ENCODE measurements at places on chromosomes 7 and 10.

GRCh38 chr10:113961182-113962031 lies 82.3 kb upstream of the ADRB1 start:
- no peak for DNase-seq

GRCh38 chr10:14751014-14751896 lies 23.4 kb downstream of the FAM107B start:
- DNase-seq, result no peak

DNA sequence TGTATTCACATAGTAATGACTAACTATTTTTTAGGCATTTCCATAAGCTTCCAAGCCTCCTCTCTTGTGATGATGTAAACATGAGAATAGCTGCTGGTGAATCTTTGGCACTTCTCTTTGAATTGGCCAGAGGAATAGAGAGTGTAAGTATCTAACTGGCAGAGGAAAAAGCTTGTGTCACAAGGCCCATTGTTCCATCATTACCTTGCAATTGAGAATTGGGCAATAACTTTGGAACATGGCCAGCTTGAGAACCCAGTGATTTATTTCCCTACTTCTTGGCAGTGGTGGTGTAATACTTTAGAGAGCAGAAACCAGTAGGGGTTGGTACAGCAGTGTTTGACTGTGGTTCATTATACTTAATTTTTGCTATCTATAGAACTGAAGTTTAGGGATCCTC lies 12.0 kb downstream of the IFRD1 start:
- peak; percentile 74 for DNase-seq

GRCh38 chr7:107900496-107901015 lies 9.6 kb downstream of the DLD start:
- DNase-seq, result no peak

- DNase-seq, result peak; percentile 81
Measured at GRCh38 chr7:106542550-106543220, 118.3 kb downstream of the CCDC71L start.

- no peak for DNase-seq
Measured at GRCh38 chr7:158975526-158976467, 119.4 kb downstream of the DYNC2I1 start.

DNA sequence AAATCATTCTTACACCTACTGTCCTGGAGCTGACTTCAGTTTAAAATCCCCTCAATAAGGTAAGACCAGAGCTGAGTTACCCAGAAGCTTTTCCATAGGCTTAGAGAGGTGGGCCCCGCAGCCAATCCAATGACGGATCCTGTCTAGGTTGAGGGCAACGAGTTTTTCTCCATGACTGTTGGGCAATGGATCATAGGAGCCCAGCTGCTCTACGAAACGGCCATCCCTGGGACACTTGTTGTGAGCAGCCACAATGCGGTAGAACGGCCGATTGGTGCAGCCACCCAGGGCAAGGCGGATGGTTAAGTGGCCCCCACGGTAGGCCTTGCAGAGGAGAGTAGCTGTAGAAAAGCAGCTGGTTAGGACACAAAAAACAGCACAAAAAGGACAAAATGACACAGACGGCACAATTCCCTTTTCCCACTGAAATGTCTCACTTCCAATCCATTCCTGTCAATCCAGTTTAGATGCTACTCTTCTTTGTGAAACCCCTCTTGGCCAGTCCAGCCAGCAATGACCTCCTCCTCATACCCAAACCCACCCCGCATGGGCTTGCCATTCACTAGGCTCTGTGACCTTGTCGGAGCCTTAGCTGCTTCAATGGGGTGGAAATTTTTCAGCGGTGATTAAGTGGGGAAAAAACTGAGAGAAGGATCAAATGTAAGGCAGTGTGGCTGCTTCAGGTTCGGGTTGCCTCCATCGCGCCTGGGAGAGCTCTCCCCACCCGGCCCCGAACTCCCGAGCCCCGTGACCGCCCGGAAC lies 580 bp downstream of the MRPS16 start:
- DNase-seq, result peak; percentile 6

- DNase-seq, result no peak
Measured at GRCh38 chr7:25562673-25563182, 334.4 kb upstream of the NPVF start.

- DNase-seq, result peak; percentile 75
Measured at GRCh38 chr7:137073571-137074325, 205.3 kb downstream of the CHRM2 start.

DNA sequence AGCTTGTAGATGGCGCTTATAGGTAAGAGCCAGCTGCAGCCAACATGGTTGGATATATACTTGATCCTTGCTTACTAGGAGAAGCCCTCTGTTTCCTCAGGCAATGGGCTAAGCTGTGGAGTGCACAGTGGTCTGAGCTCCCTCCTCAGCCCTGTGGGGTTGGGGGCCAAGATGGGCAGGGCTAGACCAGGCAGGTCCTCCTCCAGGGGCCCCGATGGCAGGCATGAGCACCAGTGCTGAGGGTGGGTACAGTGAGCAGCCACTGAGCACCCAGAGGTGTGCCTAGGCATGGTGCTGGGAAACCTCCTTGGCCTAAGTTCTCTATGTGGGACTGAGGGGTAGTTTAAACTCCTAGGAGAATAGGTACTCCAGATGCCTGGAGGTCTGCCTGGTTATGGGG lies 680.2 kb downstream of the SUGCT start:
- DNase-seq, result no peak

GRCh38 chr10:4767033-4767814 lies 58.8 kb upstream of the AKR1E2 start:
- DNase-seq, result peak; percentile 27

DNA sequence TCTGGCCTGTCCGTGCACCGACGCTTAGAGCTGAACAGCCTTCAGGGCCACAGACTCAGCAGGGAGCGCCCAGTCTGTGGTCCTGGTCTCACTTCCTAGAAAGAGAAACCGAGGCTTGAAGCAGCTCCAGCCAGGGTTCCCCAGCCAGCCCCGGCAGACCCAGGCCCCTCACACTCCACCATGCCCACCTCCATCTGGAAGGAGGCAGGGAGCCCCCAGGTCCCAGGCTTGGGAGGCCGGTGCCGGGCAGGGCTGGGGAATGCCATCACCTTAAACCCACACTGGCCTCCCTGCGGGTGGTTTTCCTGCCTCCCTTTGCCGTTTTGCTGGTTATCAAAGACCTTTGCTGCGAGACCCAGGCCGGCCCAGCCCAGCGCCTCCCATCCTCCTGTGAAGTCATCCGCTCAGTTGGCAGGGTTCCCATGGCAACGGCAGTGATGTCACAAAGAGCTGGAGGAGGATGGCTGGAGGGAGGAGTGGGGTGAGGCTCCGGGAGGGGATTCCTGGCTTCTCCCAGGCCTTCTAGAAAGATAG lies 24.0 kb downstream of the ELFN1 start:
- DNase-seq, result peak; percentile 60

DNA sequence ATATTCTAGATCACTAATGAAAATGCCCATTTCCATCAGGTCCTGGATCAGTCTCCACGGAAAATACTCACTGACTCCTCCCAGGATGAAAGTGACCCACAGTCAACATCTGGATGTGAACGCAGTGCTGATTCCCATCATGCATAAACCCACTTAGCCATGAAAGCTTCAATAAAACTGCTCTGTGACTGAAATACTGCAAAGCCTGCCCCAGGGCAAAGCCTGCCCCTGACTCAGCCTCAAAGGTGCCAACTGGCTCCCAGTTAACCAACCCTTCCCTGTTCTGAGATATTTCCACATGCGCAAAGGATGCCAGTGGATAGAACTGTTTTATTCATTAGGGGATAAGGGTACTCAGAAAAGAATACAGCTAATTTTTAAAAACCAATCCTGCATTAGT lies 24.0 kb downstream of the OSBPL3 start:
- DNase-seq, result no peak

- no peak for DNase-seq
Measured at GRCh38 chr10:15660990-15661389, 58.7 kb downstream of the ITGA8 start.

- DNase-seq, result no peak
Measured at GRCh38 chr10:96540240-96540639, 26.5 kb upstream of the TLL2 start.

- no peak for DNase-seq
Measured at GRCh38 chr7:117470777-117471176, 9.0 kb upstream of the CFTR start.

DNA sequence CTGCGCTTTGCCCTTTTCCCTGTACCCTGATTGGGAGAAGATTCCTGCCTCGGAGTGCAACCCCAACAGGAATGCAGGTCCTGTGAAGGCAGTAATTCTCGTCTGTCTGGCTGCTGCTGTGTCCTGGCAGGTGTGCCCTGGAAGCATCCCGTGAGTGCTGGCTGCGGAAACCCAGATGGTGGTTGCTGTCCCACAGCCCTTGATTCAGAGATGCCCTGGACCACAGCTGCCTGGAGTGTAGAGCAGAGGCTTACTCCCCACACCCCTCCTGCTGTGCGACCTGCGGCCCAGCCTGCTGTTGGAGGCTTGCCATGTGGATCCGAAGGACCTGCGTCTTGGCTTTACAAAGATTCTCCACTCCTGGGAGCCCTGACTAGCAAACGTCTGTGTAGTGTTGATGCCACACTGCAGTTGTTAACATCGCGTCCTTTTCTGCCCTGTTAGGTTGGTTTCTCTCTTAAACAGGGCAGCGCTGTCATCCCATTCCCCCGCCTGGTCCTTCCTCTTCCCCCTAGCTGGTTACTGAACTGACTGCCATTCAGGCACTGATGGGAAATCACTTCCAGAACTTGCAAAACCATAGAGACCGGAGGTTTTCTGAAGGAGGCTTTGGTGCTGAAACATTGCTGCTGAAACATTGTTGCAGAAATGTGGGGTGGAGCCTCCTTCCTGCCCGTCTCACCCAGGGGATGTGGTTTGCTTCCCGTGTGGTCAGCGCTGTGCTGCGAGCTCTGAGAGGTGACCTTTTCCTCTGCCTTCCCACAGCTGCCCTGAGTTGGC lies 53.3 kb downstream of the DNAJB6 start:
- DNase-seq, result peak; percentile 54

- no peak for DNase-seq
Measured at GRCh38 chr7:30979027-30979426, 15.3 kb downstream of the GHRHR start.

DNA sequence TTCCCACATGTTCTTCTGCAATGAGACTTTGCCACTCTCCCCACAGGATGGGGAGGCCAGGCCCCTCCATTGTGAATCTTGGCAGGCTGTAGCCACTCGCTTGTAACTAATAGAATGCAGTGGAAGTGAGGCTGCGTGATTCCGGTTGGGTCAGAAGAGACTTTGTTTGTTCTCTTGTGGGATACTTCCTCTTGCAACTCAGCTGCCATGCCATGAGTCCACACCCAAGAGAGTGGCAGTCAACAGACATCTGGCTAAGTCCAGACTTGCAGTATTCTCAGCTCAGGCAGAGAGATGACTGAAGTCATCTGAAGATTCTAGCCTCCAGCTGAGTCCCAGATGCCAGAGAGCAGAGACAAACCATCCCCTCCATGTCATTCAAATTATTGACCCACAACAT lies 153.4 kb upstream of the GDF10 start:
- no peak for DNase-seq

DNA sequence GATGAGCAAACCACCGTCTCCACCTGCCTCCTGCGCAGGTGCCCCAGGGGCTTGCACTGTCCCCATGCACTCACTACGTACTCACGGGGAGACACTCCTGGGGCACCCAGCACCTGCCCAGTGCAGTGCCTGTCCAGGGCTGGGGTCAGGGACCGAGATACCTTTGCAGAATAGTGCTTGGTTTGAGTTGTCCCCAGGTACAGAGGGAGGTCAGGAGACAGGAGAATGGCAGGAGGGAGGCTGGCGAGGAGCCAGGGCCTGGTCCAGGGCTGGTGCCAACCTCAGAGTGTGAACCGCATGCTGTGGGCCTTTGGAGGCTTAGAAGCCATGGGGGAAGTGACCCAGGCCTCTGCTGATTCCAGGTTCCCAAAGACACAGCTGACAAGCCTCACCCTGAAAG lies 110.1 kb upstream of the GPR26 start:
- DNase-seq, result no peak

DNA sequence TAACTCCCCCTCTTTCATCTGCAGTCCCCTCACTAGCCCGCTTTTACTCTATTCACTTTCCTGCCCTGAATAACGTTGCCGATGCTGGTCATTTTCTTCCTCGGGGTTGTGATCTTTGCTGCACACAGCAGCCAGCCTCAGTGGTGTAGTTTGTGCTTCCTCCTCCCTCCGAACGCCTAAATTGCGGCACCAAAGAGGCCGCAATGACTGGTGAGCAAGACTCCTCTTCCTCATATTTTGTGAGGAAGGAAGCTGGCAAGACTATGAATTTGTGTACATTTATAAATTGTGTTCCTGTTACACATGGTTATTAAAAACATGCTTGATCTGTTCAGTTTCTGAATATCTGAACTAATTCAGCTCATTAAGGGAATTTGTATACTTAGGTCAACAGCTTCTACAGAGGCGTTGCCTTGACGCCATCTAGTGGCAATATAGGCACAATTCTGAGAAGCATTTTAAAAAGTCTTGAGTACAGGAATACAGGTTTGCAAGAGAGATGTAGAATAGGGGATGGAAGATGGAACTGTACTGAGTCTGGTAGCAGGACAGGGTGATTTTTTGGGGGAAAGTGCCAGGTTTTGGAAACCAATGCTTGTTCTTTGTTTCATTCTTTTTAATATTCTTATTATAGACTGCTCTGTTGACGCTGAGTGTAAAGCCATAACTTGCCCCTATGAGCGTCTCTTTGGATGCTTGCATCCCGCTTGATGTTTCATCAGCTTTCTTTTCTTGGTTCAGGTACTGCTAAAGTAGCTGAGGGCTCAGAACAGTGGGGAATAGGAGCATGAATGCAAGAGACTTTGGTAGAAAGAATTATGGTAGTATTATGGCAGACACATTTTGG lies 4.1 kb upstream of the TAS2R5 start:
- peak; percentile 34 for DNase-seq

- DNase-seq, result peak; percentile 74
Measured at GRCh38 chr7:68929781-68930261, 668.5 kb upstream of the AUTS2 start.

DNA sequence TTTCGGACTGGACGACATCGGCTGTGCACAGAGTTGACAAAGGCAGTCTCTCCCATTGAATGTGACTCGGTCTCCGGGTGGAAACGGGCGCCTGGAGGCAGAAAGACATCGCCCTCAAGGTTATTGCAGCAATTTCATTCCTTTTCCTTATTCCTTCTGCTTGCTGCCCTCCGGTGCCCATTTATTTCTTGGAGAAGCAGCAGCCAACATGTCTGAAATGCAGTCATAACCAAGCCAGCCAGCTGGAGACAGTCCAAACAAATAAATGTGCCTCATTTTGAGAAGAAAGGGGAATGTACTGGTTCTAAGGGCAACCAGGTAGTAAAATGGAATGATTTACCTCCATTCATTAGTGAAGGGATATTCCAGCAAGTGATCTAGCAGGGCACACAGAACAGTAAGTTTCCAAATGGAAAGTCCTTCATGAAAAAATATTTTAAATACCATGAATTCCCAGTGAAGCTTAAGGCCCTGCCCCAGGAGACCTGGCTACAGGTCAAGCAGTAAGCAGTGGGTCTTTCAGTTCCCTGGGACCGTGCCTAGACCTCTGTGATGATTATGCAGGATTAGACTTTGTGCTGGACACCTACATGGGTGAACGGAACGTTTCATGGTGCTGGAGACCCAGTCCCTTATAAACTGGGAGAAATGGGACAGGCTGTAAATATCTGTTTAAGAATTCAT lies 86.6 kb downstream of the ABLIM1 start:
- DNase-seq, result no peak

GRCh38 chr7:157771-158625 lies 34.4 kb upstream of the FAM20C start:
- DNase-seq, result no peak

Data from astrocyte (in vitro differentiated cells and primary cell).